ENCODE measurements at places on chromosomes 12 and 14. TPM values are rescaled to one million over a fixed set of nuclear protein-coding genes. Genes with fewer than 3 reads are reported as not detected.

GRCh38 chr14:71651228-71651627, 281.0 kb upstream of the RGS6 start:
- no peak for DNase-seq

CLEC2A gene
- polyA plus RNA-seq = not detected

DNA sequence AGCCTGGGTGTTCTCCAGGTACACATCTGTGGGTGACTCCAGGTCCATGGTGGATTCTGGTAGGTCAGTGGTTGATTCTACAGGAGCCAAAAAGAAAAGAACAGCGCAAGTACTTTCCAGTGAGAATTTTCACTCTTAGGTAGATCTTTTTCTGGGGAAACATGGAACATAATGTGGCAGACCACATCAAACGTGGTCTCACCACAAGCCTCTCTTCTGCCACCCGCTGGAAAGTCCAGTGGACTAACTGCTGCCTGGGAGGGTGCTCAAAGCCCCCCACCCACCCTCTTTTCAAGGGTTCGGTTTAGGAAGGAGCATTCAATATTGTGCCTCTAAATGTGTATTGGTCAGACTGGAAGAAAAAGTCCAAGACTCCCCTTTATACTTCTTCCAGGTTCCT, 36.1 kb upstream of the PRB2 start:
- no peak for DNase-seq

DNA sequence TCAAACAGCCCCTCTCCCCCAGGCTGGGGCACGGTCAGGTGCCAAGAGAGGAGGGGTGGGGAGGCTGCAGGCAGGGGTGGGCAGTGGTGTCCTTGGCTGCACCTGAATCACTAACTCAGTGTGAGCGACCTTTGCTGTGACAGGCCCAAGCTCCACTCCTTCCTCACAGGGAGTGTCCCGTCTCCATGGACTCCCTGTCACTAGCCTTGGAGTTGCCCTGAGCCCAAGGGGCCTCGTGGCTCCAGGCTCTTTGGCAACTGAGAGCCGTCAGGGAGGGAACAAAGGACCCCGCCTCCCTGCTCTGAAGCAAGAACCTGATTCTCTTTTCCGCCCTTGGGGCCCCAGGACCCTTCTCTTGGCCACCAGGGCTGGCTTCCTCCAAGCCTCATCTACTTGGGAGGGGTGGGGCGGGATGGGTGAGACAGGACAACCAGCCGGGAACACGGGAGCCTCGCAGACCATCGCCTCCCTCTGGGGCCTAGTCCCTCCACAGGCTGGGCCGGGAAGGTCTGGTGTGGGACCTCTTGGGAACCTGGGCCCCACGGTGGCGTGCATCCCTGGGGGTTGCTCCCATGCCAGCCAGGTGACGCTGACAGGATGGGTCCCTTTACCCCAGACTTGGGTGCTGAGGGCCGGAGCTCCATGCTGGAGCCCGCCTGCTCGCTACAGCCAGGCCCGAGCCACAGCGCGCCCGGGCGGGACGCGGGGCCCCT, 935 bp upstream of the ADSS1 start:
- DNase-seq = no peak
